ENCODE measurements at places on chromosomes 7 and 10. TPM values are rescaled to one million over a fixed set of nuclear protein-coding genes. Genes with fewer than 3 reads are reported as not detected.

Gene GPR37
- total RNA-seq, result 1.6 TPM

Gene SPDYE2B
- not detected for total RNA-seq

Gene SFMBT2
- total RNA-seq, result 1.2 TPM

Gene OR2A5
- total RNA-seq, result not detected

Gene GNAT3
- not detected for total RNA-seq

Gene FGF8
- not detected for total RNA-seq

All from gastrocnemius medialis (tissue), 4 donors.